ENCODE measurements at places on chromosomes 7 and 10.

DNA sequence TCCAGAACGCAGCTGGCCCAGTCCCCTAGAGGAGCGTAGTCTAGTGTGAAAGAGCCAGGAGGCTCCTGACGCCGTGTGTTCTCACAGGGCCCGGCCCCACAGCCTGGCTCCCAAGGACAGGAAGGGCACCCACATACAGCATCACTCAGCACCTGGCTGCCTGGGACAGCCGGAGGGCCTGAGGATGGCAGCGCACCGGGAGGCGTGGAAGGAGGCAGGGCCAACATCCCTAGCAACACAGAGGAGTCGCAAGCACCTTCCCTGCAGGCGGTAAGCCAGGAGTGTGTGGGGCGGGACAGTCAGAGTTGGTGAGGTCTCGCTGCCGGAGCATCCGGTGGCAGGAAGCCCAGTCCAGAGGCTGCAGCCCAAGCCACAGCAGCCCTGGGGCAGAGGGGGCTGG lies 125.8 kb downstream of the MAD1L1 start:
- peak; percentile 89 for DNase-seq

- no peak for DNase-seq
These were observed 22.4 kb upstream of the DMTF1 start for GRCh38 chr7:87129848-87130247.

- no peak for DNase-seq
These were observed 423.5 kb upstream of the ZMIZ1 start for GRCh38 chr10:78645169-78645686.

DNA sequence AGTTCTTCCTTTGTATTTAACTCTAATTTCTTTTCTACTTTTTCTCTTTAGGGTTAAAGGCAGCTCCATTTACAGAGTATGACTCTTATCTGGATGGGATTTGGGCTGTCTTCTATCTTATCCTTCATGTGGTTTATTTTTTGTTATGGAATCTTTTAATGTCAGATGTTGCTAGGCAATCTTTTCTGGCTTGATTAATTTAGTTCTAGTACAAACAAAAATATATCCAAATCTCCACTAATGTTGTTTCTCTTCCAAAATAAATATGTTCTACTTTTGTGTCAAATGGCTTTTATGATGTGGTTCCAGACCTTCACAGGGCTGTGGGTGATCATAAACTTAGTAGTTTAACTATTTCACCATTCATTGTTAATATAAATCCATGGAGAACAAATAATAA lies 246.9 kb downstream of the AHR start:
- DNase-seq: no peak

DNA sequence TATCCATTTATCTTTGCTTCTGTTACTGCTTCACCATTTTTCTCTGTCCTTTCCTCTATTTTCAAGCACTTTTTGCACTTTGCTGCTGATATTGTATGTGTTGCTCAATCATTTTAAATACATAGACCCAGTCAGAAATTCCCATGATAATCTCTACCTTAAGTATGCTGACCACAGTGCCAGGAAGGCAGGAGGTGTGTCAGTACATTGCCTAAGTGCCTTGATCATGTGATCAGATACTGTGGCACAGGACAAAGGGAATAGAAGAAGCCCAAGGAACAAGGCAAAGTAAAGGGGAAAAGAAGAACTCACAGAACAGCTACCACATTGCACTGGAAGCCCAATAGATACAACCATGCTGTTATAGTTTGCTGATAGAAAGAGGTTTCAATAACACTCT lies 53.7 kb upstream of the CD36 start:
- DNase-seq: no peak

GRCh38 chr7:134845461-134845860 lies 66.0 kb downstream of the CALD1 start:
- DNase-seq: no peak

GRCh38 chr7:85522070-85522469 lies 335.2 kb upstream of the SEMA3D start:
- no peak for DNase-seq

DNA sequence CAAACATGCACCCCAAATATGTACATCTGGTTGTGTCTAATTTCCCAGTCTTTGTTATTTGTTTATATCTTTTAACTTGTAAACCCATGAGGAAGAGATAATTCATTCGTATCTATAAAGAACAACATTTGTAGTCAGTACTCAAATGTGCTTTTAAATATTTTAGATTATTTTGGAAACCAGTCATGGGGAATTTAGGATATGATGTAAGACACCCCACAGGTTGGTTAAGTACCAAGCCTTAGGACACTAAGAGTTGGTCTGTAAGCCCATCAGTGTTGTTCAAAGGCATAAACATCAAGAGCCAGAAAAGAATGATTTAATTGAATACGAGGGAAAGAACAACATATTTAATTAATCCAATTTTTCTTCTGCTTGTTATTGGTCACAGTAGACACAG lies 421.1 kb upstream of the SEMA3C start:
- DNase-seq: no peak

DNA sequence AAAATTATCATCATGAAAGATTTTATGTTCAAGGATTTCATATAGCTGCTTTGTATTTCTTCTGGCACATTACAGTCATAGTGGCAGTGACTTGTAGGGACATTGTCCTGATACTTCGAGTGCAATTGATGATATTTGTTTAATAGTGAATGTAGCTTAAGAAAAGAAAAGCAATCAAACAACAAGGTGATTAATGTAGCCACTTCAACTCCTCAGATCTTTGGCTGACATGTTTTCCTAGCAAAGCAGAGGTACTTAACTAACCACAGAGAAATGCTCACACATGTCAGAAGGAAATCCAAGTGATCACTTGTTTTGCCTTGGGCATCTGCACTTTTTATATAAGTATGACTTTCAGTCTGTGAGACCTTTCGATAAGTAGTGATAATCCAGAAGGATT lies 470.3 kb downstream of the AUTS2 start:
- no peak for DNase-seq

GRCh38 chr7:157009170-157009777 lies 1.2 kb downstream of the MNX1 start:
- peak; percentile 26 for DNase-seq

DNA sequence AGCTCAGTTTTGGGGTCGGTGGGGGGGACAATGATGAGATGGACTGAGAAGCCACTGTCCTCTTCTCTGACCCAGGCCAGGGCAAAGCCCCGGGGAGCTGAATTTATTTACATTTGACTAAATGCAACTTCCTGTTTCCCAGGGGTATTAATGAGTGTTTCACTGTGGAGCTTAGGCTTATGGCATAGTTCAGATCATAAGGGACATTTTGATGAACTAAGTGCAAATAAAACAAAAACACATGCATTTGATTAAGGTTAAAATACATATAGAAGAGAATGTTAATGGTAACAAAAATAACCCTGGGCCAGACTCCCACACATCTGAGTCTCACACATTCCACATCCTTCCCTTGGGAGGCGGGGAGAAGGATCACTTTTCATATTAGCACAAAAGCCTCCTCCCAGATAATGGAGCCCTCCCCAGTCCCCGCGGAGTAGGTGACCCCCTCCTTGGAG lies 320.6 kb downstream of the FRMD4A start:
- no peak for DNase-seq

DNA sequence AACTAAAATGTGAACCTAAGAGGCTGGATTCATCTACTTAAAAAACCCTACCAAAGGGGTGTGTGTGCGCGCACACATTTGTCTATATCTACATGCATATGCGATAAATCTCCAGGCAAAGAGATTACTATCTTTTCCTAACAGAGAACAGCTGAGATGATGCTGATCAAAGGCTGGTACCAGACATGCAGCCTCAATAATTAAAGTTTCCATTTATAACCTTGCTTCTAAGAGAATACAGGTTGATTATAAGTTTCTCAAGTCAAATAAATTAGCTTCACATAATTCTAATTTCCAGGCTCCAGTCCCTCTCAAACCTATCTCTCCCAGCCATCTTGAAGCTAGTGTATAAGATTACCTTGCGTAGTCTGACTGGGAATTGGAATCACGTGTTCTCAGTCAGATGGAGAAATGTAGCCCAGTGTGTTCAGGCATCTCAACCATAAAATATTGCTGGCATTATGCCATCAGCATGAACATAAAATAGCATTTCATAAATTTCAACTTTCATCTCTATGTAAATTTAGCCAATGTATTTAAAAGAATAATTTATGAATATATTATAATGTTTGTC lies 1062.0 kb downstream of the XPNPEP1 start:
- no peak for DNase-seq

GRCh38 chr10:79468841-79469585 lies 23.6 kb upstream of the ZCCHC24 start:
- no peak for DNase-seq

DNA sequence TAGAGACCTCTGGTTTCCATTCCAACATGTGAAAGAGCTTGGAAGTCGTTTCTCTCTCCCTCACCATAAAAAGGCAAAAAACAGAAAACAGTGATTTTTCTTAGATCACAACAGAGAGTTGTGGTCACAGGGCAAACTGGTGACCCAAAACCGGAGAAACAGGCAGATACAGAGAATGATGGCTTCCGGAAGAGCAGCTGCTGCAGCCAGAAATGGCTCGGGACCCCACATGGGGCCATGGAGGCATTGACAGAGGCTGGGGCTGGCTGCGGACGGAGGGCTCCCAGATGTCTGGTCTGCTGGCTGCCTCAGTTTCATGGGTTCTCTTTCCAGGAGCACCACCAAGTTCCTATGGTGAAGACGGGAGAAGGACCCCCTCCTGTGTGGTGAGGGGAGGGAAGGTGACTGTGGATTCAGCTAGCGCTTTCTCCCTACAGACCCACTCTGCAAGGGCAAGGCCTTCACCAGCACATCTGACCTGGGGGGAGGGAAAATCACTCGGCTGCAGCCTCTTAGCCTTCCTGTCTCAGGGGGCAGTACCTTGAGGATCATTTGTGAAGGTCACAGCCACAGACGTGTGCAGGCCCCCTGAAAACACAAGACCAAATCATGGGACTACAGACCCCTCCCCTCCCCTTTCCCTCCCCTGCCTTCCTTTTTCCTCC lies 81.4 kb downstream of the WDR37 start:
- no peak for DNase-seq

GRCh38 chr7:42023262-42023661 lies 213.7 kb downstream of the GLI3 start:
- no peak for DNase-seq

- no peak for DNase-seq
These were observed 22.2 kb downstream of the LANCL2 start for GRCh38 chr7:55387062-55387965.

- no peak for DNase-seq
These were observed 14.3 kb upstream of the GATAD1 start for GRCh38 chr7:92433019-92433418.

DNA sequence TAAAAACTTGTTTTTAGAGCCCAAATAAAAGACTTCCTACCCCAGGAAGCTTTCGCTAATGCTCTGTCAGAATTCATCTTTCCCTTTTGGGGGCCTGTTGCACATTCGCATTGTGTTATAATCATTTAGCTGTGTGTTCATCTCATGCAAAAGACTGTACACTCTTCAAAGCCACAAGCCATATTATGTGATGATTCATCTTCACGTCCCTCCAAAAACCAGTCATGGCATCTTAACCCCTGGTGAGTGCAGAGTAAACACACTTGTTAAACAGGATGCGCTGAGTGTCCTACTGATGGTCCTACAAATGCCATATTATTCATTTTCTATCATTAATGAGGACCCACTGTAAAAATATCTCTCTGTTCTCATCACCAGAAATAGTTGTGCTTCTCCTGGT lies 235.4 kb downstream of the KIAA1217 start:
- no peak for DNase-seq

DNA sequence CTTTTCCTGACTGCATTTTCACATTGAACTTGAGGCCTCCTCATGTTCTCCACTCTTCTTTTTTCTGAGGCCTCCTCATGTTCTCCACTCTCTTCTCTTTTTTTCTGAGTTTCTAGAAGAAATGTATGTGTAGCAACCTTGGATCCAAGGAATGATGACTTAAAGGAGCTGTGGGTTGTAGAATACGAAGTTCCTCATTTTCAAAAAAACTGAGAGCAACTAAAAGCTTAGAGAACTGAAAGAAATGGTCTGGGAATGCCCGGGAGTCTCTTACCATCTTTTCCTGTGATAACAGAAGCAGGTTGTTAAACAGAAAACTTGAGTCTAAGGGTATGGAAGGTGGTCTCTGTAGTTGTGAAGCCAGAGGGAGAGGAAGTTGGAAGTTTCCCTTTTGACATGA lies 32.8 kb downstream of the MRPS33 start:
- no peak for DNase-seq

DNA sequence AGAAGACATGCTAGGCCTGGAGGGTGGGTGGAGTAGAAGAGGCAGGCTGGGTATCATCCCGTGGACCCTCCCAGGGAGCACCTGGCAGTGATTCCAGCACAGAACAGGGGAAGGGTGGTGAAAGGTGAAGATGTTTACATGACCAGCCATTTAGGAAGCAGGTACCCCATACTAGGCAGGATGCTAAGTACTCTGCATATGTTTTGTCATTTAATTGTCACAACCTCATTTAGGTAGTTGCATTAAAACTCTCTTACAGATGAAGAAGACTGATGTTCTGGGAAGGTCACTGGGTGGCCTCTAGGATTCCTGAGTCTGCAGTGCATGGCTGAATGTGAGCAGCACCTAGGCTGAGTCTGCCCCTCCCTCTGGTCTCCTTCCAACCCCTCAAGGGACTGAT lies 15.2 kb downstream of the ITPRIP start:
- DNase-seq: no peak

DNA sequence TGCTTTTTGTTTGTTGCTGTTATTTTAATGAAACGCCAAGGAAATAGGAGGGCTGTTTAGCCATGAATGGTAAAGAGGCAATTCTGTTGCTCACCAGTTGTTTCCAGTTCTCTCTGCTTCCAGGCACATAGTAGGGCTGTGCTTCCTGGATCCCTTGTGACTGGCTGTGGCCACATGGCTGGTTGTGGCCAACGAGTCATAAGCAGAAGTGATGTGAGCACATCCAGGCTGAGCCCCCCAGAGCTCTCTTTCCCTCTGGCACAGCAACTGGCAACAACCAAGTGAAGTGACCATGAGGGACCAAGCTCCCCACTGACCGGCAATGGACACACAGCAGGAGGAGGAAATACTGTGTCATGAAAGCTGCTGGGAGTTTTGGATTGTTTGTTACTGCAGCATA lies 10.3 kb downstream of the GRID1 start:
- no peak for DNase-seq

- DNase-seq: peak; percentile 82
These were observed 64.5 kb upstream of the CACNA2D1 start for GRCh38 chr7:82507976-82508677.

GRCh38 chr10:120943542-120943941 lies 92.4 kb downstream of the WDR11 start:
- DNase-seq: no peak

GRCh38 chr10:97399843-97400545 lies 1.1 kb downstream of the RRP12 start:
- DNase-seq: no peak

All from NCI-H345 (cell line).